Activated T-helper 1 cell treated with Interleukin-2 at 50 U/mL for 16 hours (primary cell): ENCODE measurements at places on chromosomes 16 and 17.

DNA sequence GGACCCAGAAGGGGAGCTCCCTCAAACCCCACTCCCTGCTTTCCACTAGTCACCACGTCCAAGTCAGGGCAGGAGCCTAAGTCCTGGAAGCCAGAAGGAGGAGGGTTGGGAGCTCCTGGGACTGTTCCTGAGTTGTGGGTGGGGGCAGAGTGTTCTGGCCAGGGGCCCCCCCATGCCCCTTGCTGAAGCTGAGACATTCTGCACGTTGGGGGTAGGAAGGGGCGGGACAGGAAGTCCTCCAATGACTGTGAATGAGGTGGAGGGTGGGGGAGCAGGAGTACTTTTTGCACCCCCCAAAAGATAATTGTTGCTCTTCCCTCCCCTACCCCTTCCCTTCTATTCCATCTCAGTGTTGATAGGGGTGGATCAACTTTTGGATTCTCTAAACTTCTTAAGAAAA, 21.4 kb upstream of the C17orf113 start:
- no peak for DNase-seq

GRCh38 chr17:31467502-31468256, 76.2 kb downstream of the RAB11FIP4 start:
- DNase-seq: no peak

- no peak for DNase-seq
Observed at GRCh38 chr17:80745183-80745582, 200.5 kb downstream of the RPTOR start.

GRCh38 chr17:21417921-21418320, 41.8 kb downstream of the KCNJ12 start:
- DNase-seq: no peak

- peak; percentile 27 for DNase-seq
Observed at GRCh38 chr17:75601057-75601987, 13.7 kb downstream of the MYO15B start.

DNA sequence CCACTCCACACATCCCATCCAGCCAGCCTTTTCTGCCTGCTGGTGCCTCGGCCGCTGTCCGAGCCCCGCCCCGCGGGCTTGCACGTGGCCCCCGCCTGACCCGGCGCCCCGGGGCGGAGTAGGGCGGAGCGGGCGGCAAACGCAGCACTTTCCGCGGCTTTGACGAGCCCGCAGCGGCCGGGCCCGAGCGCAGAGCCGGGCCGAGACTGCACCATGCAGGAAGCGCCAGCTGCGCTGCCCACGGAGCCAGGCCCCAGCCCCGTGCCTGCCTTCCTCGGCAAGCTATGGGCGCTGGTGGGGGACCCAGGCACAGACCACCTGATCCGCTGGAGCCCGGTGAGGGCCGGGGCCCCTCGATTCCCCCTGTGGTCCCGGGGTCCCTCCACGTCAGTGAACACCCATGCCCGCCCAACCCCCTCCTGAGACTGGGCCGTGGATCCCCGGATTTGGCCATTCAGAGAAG, at the start of gene HSF4:
HSF4 (plus strand) TSS at position 147 of the 463 bp plus-strand sequence; CDS start at position 214, 67 bp downstream.
- no peak for DNase-seq

DNA sequence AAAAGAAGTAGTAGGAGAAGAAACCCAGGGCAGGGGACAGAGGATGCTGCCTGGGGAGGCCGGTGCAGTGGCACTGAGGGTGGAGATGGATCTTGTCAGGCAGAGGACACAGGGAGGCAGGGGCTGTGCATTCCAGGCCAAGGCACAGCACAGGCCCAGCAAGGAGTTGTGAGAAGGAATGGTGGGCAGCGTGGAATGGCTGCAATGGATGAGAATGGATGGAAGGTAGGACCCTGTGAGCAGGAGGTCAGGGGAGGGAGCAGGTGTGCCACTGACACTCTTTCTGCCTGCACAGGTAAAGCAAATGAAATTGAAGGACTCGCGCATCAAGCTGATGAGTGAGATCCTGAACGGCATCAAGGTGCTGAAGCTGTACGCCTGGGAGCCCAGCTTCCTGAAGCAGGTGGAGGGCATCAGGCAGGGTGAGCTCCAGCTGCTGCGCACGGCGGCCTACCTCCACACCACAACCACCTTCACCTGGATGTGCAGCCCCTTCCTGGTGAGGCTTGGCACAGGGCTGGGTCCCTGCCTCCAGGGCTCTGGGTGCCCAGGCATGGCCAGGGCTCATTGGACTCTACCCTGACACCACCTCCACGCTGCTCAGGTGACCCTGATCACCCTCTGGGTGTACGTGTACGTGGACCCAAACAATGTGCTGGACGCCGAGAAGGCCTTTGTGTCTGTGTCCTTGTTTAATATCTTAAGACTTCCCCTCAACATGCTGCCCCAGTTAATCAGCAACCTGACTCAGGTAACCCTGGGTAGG, 32.8 kb downstream of the ABCC3 start:
- no peak for DNase-seq

GRCh38 chr17:82693168-82693867, 5.2 kb downstream of the RAB40B start:
- no peak for DNase-seq

DNA sequence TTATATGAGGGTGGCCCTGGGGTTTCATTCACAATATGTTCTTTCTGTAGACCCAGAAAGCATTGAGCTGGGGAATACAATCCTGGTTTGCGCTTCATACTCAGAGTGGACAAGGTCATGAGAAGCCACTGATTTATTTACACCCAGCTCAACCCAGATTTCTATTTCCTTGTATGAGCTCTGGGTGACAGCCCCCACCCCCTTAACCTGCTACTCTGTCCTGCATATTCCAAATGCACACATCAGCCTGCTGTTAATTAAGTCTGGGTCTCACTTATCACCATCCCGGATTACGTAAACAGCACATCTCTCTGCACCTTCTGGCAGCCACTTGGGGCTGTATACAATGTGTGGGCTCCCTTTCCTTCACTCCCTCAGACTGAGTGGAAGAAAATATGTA, 102.4 kb downstream of the DNAH9 start:
- no peak for DNase-seq

- no peak for DNase-seq
Observed at GRCh38 chr16:2950353-2950724, 13.7 kb upstream of the KREMEN2 start.

DNA sequence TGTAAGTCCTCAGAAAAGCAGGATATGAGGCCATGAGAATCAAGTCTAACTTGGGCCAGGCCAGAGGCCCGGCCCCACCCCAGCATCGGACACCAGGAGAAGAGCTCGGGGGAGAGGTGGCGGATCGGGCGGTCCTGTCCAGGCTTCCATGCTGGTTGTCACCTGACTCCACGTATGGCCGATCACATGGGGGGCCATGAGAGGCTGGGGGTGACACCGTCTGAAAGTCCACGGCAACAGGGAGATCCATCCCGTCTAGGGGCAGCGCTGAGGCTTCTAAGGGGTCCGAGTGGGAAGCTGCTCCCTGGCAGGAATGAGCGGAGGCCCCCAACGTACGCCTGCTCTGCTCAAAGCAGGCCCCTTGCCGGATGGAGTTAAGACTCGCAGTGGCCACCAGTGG, 25.8 kb downstream of the ENGASE start:
- DNase-seq: no peak

GRCh38 chr16:53600126-53600525, 97.1 kb upstream of the AKTIP start:
- no peak for DNase-seq

- no peak for DNase-seq
Observed at GRCh38 chr16:51429041-51429440, 278.0 kb upstream of the SALL1 start.

- DNase-seq: no peak
Observed at GRCh38 chr16:84751947-84752346, 52.1 kb downstream of the USP10 start.

GRCh38 chr17:48290378-48290777, 139.6 kb downstream of the SKAP1 start:
- no peak for DNase-seq

DNA sequence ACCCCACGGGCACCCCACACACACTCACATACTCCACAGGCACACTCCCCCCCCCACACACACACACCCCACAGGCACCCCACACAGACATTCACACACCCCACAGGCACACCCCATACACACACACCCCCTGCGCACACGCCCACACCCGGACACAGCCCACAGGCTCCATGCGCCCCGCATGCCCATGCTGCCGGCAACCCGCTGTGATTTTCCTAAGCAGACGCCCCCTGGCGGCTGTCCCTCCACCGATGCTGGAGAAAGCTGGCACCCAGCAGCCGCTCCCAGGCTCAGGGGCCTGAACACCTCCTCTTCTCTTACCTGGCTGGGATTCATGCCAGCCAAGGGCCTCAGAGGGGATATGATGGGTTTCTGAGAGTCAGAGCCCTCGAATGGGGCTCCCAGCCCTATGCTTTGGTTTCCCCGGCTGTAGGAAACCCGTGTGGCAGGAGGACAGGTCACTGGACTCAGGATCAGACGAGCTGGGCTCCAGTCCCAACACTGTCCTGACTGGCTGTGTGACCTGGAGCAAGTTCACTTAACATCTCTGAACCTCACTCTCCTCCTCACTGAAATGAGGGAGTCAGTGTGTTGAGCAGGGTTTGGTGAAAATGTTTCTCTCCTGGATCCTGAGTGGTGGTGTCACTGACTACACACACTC, 19.6 kb upstream of the TNFRSF13B start:
- DNase-seq: peak; percentile 65

DNA sequence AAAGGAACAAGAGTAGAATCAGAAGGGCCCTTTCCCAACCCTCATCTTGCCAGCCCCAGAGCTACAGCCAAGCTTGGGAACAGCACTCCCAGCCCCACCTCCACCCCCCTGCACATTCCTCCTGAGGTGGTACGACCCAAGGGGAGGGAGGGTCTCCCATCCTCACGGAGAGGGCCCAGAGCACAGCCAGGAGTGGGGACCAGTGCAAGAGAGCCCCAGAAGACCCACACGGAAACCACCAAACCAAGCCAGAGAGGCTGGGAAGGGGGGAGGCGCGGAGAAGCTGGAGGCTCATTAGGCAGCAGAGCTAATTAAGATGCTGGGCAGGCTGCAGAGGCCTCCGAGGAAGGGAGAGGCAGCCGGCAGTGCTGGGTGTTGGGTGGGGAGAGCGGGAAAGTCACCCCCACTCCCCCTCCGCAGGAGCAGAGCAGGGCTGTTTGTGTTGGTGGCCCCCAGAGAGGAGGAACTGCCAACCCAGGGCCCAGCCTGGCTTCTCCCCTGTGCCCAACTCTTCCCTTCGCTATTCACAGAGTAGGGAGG, 2.4 kb downstream of the CACNB1 start:
- DNase-seq: no peak

- DNase-seq: no peak
Observed at GRCh38 chr16:70746708-70747424, 54.1 kb downstream of the VAC14 start.
